NCI-H345 (cell line): ENCODE measurements at places on chromosomes 16 and 17.

DNA sequence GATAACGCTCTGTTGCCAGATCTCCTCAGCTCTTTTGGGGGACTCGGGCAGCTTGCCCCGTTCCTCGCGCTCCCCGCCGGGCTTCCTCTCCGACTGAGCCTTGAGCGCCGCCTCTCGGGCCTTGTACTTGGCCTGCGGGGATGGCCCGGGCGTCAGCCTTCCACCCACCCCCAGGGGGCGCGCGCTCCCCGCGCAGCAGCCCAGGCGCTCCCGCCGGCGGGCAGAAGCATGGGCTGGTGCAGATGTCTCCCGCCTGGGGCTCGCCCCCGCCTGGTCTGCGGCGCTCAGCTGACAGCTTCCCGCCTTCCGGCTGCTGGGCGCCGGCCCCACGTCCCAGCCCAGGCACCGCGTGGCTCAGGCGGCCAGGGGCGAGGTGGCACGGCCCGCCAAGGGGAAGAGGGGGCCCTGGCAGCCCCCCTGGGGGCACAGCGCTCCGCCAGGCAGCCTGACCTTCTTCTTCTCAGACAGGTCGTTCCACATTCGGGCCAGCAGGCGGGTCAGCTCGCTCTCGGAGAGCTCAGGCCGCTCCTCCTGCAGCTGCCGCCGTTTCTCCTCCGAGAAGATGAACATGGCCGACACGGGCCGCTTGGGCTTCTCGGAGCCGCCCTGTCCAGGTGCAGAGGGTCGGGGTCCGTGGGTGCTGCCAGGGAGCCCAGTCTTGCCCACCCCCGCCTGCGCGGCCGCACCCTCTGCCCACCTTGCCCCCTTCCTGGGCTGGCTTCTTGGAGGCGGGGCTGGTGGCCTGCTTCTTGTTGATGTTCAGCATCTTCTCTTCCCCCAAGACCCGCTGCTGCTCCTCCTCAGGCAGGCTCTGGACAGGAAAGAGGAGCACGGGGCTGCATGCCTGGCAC lies 8.9 kb downstream of the UBTF start:
- DNase-seq, result no peak

- DNase-seq, result peak; percentile 54
Measured at GRCh38 chr17:76080768-76081287, 1.8 kb downstream of the ZACN start.

- no peak for DNase-seq
Measured at GRCh38 chr16:83692224-83692623, 115.6 kb upstream of the HSBP1 start.

- no peak for DNase-seq
Measured at GRCh38 chr16:25013751-25014499, 1.2 kb downstream of the ARHGAP17 start.

DNA sequence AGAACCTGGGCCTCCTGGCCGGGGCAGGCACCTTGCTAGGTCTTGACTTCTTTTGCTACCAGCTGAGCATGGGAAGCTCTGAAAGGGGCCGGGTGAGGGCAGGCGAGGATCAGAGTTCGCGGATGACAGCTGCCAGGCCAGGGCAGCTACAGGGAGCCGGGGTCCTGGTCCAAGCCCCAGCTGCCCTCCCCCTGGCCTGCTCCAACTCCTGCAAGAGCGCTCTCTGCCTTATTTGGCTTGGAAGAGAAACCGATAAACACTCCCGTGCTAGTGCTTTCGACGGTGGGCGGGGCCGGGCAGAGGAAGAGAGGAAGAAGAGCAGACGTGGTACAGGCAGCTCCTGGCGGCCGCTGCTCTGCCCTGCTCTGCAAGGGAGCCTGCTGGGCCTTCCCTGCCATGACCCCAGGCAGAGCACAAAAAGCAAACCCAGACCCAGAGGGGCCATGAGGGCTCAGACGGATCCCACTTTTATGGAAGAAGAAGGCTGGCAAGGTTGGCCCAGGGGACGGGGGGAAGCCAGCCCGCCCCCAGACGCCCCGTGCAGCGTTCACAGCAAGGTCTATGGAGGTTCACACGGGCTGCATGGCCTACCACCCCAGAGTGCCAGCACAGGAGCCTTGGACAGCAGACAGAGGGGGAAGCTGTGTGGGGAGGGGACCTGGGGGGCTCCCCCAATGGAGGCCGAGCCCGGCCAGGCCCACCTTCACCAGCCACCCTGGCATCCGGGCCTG lies 25.6 kb downstream of the PIEZO1 start:
- DNase-seq, result no peak

GRCh38 chr17:80871341-80871740 lies 120.3 kb upstream of the CHMP6 start:
- DNase-seq, result no peak

DNA sequence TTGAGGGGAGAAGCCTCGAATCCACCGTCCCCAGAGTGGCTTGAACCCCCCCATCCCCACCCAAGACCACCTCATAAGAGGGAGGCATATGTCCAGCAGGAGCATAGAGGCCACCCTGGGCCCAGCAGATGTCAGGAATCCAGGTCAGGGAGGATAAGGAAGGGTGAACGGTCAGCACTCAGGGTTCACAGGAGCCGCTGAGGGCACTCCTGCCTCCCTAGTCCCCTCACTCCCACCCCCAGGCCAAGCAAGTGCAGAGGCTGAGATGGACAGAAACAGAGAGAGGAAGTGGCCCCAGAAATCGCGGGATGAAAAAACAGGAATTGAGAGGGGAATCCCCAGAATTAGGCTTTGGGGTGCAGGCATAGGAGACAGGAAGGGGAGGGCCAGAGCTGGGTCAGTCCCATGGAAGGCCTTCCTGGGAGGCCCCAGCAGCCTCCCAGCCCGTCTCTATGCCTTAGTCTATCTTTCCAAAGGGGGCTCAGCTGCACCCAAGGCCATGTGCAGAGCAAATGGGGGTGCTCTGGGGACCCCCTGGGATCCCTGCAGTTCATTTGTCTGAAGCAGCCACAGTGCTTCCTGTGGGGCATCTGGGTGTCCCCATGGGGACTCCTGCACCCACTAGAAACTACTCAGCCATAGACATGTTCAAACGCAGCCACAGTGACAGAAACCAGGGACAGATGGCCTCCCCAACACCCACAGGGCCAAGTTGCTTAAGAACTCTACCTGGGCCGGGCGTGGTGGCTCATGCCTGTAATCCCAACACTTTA lies 1.7 kb downstream of the CMTM3 start:
- no peak for DNase-seq

- DNase-seq, result no peak
Measured at GRCh38 chr17:2545393-2545792, 33.7 kb upstream of the METTL16 start.

DNA sequence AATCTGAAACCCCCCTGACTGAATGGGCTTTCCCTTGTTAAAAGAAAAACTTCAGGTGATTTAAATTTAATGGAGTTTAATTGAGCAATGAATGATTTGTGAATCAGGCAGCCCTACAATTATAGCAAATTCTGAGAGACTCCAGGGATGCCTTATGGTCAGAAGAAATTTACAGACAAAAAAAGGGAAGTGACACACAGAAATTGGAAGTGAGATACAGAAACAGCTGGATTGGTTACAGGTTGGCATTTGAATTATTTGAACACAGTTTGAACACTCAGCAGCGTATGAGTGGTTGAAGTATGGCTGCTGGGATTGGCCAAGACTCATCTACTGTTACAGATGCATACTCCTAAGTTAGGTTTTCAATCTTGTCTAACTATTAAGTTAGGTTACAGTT lies 19.0 kb upstream of the CPHXL start:
- no peak for DNase-seq

GRCh38 chr17:57286399-57287105 lies 30.2 kb downstream of the MSI2 start:
- DNase-seq, result no peak

DNA sequence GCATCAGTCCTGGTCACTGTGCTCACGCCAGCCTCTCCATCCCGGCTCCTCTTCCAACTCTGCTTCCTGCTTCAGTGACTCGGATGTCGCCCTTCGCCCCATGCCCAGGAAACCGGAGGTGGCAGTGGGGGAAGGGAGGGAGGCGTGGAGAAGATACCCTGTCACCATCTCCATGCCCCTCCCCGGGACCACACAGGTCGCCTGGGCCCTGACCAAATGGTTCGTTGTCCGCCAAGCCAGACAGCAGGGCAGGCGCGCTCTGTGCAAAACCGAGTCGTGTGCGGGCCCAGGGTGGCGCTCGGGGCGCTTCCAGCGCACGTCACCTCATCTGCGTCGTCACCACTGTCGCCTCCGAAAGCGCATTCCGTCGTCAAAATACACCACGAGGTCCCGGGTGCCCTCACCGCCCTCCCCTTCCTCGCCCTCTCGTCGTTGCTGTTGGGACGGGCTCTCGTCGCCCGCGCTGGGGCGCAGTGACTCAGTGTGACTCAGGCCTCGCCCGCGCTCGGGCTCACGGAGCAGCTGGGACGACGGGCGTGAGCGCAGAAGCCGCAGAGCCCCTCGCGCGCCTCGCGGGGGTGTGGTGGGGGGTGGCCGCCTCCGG lies 39.2 kb downstream of the ZNF778 start:
- peak; percentile 34 for DNase-seq

- DNase-seq, result no peak
Measured at GRCh38 chr16:58371841-58372240, 20.4 kb upstream of the GINS3 start.

DNA sequence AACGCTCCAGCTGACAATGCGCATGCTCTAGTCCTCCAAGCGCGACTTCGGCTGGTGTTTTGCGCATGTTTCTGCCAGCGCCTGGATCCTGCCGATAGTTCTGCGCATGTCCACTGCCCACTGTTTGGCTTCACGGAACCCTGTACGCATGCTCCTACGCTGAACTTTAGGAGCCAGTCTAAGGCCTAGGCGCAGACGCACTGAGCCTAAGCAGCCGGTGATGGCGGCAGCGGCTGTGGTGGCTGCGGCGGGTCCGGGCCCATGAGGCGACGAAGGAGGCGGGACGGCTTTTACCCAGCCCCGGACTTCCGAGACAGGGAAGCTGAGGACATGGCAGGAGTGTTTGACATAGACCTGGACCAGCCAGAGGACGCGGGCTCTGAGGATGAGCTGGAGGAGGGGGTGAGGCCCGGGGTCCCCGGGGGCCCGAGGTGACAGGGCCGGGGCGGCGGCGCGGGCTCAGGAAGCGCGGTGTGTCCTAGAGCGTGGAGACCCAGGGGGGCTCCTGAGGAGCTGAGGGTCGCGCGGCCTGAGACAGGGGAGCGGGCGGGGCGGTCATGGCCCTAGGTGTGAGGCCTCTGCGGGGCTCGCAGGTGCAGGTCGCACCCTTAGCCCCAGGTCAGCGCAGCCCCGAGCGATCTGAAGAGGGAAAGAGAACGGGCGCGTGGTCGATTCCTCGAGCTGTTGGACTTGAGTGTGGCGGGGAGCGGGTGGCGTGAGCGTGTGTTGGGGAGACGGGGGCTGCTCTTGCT lies at the start of the genes RPS6KB1 and TUBD1:
TSS of gene RPS6KB1 (plus strand) at position 198 of the 752 bp plus-strand sequence. CDS start at position 262, 64 bp downstream.
TSS of gene TUBD1 (minus strand) at position 20 of the 752 bp plus-strand sequence. CDS start 1,941 bp downstream, outside the sequence.
- DNase-seq, result peak; percentile 98

DNA sequence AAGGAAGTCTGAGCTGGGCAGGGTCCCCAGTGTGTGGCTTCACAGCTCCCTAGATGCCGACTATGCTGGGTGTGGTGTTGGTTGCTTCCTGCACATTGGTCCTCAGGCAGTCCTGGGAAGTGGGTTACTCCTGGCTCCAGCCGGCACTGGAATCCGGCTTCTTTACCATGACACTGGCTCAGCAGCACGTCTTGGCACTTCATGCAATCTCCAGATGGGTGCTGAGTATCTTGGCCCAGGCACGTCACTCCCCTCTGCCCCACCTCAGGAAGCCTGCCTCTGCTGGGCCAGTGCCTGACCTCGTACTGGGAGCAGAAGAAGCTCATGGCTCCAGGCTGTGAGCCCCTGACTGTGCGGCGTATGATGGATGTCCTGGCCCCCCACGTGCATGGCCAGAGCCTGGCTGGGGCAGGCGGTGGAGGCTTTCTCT lies 24.5 kb downstream of the FCSK start:
- DNase-seq, result no peak

GRCh38 chr17:48563385-48563838 lies 14.7 kb downstream of the HOXB4 start:
- DNase-seq, result no peak

GRCh38 chr17:42101513-42102292 lies 3.4 kb upstream of the ZNF385C start:
- peak; percentile 58 for DNase-seq

- DNase-seq, result no peak
Measured at GRCh38 chr17:21218101-21218500, 4.1 kb upstream of the TMEM11 start.

- DNase-seq, result no peak
Measured at GRCh38 chr17:49715717-49716279, 8.0 kb upstream of the SLC35B1 start.

DNA sequence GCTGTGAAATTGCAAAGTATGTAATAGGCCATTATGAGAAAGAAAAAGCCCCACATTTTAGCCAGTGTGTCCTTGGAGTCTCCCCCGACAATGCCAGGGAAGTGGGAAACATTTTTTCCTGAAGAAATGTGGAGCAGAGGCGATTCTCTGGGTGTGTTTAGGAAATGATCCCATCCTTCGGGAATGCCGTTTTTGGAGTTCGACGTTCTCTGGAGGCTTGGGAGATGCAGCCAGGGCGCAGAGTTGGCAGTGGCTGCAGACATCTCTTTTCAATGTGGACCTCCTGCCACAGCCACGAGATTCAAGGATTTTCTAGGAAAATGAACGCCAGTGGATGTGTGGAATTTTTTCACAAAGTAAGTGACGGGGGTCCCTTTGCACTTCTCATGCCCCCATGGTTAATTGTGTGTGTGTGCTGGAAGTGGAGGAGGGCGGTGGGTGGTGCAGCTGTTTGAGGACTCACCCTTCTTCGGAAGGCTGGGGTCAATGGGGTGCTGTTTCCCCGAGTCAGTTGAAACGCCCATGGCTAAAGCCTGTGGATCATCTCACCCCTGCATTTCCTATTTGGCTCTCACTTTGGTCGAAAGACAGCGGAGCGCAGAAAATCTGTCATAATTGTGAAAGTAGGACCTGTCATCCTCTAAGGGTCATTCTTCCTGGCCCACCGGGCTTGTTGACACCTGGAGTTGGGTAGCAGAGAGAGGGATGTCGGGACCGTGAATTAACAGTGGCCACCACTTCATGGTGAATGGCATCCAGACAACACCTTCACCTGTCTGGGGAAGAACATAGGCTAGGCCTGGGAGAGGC lies 73.2 kb downstream of the CMIP start:
- DNase-seq, result no peak

DNA sequence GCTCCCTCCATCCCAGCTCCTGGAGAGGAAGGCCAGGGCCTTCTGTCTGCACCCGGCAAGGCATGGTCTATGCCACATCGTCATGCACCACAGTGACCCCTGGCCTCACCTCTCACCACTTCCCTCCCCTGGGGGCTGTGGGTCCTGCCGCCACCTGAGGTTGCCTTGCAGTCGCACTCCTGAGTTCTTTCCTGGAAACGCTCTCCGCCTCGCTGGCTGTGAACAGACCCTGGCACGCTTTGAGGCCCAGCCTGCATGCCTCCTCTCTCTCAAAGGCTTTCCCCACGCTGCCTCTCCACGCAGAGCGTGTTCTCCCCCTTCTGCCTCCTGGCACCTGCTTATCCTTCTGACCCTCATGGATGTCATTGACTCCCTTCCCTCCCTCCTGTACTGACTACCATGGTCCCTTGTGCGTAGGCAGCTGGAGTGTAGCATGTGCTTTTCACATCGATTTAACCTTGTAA lies 45.4 kb downstream of the SEC14L1 start:
- DNase-seq, result no peak

GRCh38 chr17:49779739-49780231 lies 8.7 kb upstream of the KAT7 start:
- peak; percentile 31 for DNase-seq
